ENCODE measurements at places on chromosomes 4 and X.

- DNase-seq, result no peak
Observed at GRCh38 chr4:105399532-105400161, 74.2 kb downstream of the PPA2 start.

DNA sequence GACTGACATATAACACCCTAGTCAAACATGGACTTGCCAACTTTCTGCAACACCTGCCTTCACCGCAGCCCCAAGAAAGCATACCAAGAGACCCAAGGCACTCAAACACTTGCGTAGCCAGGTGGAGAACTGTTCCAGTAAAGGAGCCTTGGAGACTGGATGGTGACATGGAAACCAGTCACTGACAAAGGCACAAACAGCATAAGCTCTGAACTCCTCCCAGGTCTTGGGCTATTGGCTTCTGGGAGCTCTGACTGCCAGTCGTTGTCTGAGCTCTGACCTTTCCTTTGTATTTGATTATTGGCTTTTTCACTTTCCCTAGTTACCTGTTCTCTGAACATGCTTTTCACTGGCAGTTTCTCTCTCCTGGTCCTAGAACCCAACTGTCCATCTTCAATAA, 38.3 kb downstream of the ARAP2 start:
- DNase-seq, result no peak

- DNase-seq, result no peak
Observed at GRCh38 chr4:10783351-10783750, 98.8 kb upstream of the CLNK start.

- no peak for DNase-seq
Observed at GRCh38 chr4:140243278-140243753, 89.3 kb upstream of the MAML3 start.

DNA sequence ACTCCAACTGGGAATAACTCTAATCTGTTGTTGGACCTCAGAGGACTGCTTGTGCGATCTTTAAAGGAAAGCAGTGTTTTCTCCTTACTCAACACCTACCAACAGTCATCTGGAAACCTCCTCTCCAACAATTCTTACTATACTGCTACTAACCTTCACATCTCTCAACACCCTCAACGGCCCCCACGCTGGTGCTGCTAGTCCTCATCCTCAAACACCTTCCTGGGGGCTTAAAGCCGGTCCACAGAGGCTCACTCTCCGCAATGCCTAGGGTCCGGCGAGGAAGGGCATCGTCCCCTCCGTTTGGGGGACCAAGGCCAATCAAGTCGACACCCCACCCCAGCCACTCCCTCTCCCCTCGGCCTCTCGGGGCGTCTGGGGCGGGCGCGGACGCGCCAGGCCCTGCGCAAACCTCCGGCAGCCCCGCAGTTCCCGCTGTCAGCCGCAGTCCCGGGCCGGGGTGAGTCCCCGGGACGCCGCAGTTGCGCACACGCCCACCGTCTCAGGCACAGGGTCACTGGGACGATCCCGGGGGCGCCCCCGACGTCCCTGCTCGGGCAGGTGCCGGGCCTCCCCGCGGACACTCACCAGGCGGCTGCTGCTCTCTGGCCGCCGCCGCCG, 418 bp downstream of the TAB3 start:
- no peak for DNase-seq

DNA sequence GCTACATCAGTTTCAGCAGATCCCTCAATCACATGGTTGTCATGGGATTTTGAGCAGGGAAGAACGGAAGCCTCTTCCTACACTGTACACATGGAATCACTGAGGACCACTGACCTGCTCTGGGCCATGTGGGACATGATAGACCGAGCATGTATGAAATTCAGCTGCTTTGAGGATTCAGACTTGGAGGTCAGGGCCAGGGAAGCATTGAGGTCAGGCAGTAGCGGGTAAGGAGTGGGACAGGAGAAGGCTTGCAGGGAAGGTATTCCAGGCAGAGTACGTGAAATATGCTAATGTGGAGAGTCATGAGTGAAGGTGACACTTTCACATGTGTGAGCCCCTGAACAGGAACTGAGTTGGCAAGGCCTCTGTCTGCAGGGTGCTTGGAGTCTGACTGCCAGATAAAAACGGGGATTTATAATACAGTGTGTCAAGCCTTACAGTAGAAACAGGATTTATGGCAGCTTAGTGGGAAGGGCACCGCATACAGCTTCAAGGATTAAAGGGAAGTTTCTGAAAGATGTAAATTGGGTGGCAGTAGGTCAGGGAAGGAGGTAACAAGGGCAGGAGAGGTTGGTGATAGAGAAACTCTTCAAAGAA, 111.7 kb downstream of the STK32B start:
- no peak for DNase-seq

DNA sequence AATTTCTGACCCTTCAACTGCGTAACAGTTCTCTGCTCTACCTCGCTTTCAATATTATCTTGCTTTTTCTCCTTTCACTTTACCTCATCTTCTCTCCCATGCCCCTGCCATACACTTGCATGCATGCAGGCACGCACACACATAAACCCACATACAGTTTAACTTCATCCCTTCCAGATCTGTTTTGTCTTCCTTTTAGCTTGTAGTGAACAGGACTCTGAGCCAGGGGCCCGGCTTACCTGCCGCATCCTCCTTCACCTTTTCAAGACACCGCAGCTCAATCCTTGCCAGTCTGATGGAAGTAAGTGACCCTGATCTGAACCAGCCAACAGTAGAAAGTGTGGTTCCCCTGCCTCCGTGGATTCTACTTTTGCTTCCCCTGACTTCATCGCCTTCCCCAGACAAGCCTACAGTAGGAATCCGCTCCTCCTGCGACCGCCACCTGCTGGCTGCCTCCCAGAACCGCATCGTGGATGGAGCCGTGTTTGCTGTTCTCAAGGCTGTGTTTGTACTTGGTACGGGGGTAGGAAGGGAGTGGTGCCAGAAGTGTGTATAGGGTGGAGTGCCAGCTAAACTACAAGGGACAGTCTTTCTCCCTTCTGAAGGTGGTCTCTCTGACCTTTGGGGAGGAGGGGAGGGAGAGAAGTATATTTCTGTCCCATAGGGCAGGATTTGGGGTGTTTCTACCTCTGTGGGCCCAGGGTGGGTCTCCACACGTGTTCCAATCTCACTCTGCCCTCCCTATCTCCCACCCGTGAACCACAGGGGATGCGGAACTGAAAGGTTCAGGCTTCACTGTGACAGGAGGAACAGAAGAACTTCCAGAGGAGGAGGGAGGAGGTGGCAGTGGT, 10.7 kb downstream of the MED12 start:
- no peak for DNase-seq

- no peak for DNase-seq
Observed at GRCh38 chr4:184453365-184454160, 20.8 kb downstream of the IRF2 start.

DNA sequence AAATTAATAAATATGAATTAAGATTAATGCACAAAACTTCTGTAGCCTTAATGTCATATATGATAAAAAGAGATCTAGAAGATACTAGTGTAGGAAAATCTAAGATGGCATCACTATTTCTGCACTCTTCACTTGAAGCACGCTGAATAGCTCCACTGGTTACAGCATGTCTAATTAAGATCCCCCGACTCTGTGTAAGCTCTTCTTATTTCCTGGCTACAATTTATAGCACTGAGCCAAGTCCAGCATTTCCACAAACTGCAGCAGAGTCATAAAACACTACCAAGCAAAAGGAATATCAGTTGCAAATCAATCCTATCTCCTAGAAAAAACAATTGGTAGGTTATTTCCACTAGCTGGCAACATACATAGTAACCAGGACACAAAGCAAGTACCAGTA, 1.3 kb upstream of the CCNA2 start:
- no peak for DNase-seq

- no peak for DNase-seq
Observed at GRCh38 chr4:27861802-27862201, 1001.2 kb downstream of the STIM2 start.
